Activated CD4-positive, CD25-positive, alpha-beta regulatory T cell treated with anti-CD3 and anti-CD28 coated beads, Interleukin-2, amount 50 U/mL, for 72 hours (primary cell): ENCODE measurements at places on chromosomes 6 and 20.

DNA sequence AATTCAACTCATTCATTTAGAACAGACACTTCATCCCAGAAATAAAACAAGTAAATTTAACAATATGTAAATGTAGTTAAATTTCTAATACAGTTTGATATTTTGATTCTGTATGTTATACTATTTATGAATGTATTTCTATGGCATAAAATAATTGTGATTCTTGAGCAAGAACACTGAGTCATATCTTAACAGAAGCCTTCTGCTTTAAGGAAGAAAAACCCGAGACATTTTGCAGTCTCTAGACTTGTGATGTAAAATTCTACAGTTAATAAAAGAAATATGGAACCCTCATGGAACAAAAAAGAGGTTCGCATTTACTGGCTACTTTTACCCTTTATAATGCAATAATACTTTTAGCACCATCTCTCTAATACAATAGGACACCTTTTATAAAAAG lies 47.9 kb upstream of the SCML4 start:
- DNase-seq: no peak

DNA sequence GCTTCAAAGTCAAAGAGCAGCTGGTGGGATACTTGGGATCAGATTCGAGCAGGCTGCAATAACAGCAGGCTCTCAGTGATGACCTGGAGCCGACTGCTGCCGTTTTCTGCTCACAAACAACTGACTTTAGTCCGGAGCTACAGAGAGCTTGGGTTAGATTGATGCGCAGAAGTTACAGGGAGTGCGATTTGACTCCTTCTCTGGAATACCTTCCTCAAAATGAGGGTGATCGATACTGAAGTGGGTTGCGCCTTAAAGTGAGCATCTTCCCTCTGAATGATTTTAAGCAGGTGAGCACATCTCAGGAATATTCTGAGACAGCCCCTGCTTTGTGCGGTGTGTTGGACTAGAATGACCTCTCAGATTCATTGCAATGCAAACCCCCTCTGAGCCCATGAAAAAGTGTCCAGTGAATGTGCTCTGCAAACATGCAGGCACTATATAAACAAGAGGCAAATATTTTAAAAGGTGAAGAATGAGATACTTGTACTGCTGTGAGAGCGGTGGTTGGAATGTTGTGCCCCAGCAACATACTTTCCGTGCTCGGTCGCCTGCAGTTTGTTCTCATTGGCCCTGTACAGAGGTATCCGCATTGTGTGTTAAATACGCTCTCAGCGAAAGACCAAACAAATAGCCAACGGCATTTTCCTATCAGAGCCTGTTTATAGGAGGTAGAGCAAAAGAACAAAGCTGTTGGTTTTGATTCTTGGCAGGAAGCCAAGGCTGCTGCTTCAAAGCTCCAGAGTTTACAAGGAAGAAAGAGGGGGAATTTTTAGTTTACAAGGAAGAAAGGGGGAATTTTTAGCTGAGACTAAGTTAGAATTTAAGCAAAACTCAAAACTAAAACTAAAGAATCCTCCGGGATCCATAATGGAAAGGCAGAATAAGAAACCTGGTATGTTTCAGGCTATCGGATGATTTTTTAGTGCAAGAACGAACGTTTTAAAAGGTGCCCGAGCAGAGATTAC lies 67.7 kb downstream of the PHACTR2 start:
- no peak for DNase-seq

DNA sequence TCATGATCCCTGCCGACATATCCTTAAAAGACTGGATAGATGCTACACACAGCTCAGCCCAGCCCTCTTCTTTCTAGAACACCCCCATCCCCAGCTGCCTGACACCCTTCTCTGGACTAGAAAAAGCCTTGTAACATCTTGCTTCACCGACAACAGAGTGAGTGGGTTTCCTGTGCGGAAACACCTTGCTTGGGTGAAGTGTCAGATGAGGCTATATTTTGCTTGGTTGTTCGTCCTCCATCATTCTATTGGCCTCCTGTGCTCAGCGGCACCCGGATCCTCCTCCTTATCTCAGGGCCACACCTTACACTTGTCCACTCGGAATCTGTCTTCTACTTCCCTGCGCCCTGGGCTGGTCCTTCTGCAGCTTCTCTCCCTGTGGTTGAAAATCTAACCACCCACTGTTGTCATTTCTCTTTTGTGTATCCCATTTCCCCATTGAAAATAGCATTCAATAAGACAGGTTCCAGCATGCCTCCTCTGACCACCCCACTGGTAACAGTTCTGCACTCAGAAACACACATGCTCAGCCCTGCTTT lies 101.3 kb upstream of the MLN start:
- DNase-seq: no peak

DNA sequence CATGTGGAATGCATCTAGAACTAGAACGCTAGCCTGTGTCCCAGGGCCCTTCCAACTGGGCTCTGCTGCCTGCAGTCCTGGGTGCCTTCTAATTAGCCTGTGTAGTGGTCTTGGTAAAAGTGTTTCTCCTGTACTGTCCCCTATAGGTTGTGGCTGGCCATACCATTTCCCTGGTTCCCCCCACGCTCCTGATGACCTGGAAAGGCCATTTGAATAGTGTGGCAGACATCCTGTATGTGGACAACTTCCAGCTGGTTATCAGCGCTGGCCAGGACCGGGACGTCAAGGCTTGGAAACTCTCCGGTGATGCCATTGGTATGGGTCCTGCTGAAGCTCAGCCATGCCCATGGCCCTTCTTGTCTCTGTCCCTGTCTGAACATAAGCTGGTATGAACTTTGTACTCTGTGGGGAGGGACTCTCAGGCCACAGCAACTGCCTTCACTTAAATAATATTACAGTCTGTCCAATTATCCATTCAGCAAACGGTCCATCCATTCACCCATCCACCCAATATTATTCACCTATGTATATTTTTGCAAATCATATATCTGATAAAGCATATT lies 60.7 kb downstream of the SUN5 start:
- DNase-seq: no peak

GRCh38 chr6:108068182-108068581 lies 6.4 kb downstream of the OSTM1 start:
- DNase-seq: no peak

DNA sequence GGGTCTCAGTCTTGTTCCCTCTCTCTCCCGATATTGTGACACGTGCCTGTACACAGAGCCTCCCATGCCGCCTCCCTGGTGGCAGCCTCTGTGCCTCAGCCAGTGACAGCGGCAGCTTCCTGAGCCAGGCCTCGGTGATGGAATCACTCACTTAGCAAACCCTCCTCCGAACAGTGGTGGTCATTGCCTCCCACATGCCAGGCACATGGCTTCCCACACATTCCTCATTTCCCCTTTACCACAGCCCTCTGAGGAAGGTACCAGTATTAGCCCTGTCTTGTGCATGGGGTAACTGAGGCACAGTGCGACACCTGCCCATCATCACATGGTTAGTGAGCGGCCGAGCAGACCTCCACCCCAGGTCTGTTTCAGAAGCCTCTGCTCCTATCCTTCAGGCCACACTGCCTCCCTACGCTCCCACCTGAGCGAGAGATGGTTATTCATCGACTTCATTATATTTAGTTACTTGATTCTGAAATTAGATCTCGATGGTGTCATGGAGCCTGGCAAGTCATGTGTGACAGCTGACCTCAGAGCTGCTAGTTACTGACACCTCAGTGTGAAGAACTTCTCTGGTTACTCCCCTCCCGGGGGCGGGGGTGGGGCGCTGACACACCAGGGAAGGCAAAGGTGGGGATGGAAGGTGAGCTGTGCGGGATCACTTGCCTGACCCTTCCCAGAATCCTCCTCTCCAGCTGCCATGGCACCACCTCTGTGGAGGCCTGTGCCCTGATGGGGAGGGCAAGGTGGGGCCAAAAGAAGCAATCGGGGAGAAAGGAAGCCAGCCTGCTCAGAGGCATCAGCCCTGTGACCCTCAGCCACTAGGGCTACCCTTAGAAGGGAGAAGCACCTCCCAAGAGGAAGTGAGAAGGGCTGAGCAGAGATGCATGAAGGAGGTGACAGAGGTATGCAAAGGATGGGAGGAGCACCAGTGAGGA lies 17.9 kb downstream of the MDGA1 start:
- DNase-seq: no peak

- no peak for DNase-seq
Observed at GRCh38 chr6:127902933-127903332, 2.1 kb upstream of the THEMIS start.

DNA sequence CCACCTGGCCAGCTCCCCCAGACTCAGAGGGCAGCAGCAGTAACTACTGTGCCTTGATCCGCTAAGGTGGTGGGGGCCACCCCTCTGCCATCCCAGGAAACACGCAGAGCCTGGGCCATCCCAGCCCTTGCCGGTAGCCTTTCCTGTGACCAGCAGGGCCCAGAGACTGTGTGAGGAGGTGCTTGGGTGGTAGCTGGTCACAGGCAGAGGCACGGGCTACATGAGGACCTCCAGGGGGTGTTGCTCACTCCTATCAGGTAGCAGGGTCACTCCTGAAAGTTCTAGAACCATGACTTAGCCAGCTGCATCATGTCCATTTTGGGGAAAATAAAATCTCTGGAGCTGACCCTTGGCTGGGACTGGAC lies 22.8 kb downstream of the PCMTD2 start:
- DNase-seq: no peak
